ENCODE measurements at places on chromosomes 1 and 21.

GRCh38 chr1:166128195-166128594, 38.6 kb downstream of the FAM78B start:
- no peak for DNase-seq

- no peak for DNase-seq
Measured at GRCh38 chr1:22595108-22595507, 31.8 kb downstream of the EPHA8 start.

DNA sequence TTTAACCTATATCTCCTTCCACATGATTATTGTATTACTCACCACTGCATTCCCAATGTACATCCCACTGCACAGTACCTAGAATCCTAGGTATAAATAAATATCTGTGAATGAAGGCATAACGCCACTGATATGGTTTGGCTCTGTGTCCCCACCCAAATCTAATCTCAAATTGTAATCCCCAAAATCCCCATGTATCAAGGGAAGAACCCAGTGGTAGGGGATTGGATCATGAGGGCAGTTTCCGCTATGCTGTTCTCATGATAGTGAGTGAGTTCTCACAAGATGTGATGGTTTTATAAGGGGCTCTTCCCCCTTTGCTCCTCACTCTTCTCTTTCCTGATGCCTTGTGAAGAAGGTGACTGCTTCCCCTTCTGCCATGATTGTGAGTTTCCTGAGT, 599.0 kb upstream of the ADGRL2 start:
- no peak for DNase-seq

DNA sequence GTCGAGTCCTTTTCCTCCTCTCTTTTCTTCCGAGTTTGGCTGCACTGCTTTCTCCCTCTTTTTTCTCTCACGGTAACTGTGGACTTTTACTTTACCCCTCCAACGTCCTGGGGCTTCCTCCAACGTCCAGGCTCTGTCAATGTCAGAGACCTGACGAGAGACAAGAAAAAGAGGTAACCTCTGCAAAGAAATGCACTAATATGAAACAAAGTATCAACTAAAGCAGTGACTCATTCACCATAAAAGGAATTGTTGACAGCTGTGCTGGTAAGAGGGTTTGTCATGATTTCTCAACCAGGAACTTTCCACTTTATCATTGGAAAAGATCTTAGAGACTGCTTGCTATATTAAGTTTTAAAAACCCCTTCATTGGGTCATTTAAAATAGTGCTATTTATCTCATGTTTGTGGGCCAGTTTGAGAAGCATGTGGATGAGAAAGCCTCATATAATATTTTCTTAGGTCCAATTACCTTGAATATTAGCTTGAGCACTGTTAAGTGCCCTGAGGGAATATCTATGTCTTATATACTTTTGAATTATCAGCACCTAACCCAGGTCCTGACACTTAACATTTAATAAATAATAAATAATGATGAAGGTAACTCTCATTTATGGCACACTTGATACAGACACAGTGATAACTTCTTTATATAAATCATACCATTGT, at the start of gene GBP2:
Gene GBP2 (minus strand): TSS at position 202 of the 668 bp plus-strand sequence. CDS start 4,148 bp downstream, outside the sequence.
- no peak for DNase-seq

GRCh38 chr1:36273024-36273423, 33.1 kb upstream of the SH3D21 start:
- no peak for DNase-seq

- no peak for DNase-seq
Measured at GRCh38 chr21:44778094-44778493, 23.5 kb downstream of the UBE2G2 start.

GRCh38 chr1:88288571-88288970, 395.5 kb upstream of the PKN2 start:
- DNase-seq: no peak

GRCh38 chr21:20970691-20971090, 27.5 kb upstream of the NCAM2 start:
- peak; percentile 67 for DNase-seq

- no peak for DNase-seq
Measured at GRCh38 chr1:51488372-51489050, 30.6 kb downstream of the EPS15 start.

DNA sequence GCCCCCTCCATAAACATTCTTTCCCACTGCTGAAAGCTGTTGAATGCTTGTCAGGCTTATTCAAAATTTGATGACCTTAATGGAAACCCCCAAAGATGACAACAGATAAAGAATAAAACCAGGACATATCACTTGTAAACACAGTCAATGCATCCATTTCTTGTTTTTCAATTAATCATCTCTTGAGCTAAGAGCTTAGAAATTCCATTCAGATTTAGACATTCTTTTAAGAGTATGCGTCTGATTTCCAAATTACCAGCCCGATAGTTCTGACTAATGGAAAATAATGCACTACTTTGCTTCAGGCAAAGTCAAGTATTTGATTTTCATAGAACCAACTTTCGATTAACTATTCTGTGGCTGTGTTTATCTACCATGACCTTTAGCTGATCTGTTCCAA, 100.6 kb upstream of the RUNX1 start:
- no peak for DNase-seq

DNA sequence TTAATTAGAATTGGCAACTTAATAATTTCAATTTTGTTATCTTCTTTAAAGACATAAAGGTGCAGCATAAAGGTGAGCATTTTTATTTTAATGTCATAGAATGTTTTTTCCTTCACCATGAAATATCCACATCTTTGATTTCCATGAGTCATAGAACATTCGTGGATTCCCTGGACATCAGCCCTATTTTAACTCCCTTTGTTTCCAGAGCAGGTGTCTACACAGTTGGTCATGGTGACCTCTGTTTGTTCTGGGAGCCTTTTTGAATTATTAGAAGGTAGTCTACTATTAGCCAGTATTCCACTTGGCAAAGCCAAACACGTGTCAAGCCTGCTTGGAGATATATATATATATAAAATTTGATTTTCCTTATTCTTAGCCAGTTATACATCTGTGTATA, 572.9 kb downstream of the LTN1 start:
- no peak for DNase-seq

GRCh38 chr1:69569576-69570328, 2.0 kb downstream of the LRRC7 start:
- peak; percentile 12 for DNase-seq

DNA sequence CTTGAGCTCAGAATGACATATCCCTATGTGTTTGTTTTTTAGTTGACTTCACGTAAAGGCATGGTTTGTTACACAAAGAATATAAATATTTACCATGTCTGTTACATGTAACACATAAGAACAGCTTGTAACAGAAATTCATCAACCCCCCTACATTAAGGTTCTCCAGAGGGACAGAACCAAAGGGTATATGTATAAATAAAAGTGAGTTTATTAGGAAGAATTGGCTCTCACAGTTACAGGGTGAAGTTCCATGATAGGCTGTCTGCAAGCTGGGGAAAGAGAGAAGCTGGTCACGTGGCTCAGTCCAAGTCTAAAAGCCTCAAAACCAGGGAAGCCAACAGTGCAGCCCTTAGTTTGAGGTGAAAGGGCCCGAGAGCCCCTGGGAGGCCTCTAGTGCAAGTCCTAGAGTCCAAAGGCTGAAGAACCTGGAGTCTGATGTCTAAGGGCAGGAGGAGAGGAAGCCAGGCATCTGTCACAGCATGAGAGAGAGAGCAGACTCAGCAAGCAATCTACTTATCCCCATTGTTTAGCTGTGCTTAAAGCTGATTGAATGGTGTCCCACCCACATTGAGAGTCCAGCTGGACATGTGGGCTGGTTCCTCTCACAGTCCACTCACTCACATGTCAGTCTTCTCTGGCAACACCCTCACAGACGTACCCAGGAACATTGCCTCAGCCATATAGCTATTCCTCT, 15.8 kb downstream of the THRAP3 start:
- no peak for DNase-seq

DNA sequence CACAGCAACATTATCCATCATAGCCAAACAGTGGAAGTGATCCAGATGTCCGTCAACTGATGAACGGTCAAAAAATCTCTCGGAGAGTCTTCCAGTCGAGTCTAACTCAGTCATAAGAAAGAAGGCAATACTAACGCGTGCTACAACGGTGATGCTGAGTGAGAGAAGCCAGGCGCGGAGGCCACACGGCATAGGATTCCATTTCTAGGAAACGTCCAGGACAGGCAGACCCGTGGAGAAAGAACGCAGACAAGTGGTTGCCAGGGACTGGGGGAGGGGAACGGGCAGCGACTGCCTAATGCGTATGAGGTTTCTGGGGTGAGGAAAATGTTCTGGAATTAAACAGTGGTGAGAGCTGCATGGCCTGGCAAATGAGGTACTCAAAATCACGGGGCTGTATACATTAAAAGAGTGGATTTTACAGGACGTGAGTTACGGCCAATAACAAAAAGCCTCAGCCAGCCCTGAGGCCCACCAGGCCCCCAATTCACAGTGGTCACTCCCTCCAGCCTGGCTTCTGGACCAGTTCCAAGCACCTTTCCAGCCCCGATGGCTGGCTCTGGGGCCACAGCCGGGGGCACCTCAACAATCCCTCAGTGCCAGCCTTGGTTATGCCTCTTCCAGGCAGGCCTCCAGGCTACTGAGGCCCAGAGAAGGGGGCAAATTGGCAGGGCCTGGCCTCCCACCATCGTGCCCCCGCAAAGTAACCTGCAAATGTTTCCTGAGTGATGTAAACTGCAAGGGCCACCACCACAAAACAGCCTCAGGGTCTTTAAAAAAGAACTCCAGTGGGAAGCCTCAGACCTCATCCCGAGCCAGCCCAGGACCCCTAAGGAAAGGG, 3.4 kb downstream of the WNT9A start:
- no peak for DNase-seq

GRCh38 chr1:231962636-231963035, 336.0 kb downstream of the DISC1 start:
- DNase-seq: no peak

DNA sequence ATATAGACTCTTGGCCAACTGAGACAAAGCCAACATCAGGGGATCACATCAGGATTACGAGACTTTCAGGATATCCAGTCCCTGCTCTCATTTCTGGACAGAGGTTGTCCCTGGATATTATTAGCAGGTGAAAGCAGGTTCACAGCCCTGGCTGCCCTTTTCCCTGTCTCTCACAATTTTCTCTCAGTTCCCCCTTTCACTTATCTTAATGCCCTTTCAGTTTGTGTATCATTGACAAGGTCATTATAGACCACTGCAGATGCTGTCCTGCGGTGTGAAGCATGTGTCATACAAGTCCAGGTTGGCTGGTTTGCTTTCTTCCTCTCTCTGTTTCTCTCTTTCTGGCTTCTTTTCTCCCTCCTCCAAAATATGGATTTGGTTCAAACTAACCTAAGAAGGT, 2.1 kb upstream of the KLHDC9 start:
- DNase-seq: no peak

GRCh38 chr21:35163411-35163810, 114.3 kb upstream of the RUNX1 start:
- DNase-seq: no peak

GRCh38 chr21:42393443-42393950, 2.4 kb downstream of the TMPRSS3 start:
- no peak for DNase-seq

DNA sequence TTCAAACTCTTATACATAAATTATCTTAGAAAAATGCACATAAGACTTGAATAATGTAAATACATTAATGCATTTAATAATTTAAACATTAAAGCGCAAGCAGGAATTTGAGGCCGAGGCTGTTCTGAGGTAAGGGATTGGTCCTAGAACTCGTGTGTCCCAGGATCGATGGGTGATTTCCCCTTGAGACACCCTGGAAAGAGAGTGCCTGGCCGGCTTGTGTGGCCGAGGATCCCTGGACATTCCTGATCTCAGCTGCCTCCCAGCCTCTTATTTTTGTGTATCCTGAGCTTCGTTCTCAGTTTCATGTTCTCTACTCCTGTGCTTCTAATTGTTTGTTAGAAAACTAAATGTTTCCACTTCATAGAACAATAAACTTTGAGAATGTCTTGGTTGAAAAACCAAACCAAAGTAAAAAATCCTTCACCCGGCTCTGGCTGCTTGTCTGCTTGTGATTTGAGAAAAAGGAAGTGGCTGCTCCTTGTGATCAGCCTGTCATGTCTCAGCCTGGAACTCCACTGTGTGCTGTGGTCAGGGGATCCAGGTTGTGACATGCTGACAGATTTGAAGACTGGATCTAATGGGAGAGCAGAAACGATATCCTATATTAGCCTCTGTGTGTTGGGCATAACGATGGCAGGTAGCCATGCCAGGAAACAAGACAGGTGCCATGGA, 40.7 kb downstream of the PEX14 start:
- DNase-seq: no peak

DNA sequence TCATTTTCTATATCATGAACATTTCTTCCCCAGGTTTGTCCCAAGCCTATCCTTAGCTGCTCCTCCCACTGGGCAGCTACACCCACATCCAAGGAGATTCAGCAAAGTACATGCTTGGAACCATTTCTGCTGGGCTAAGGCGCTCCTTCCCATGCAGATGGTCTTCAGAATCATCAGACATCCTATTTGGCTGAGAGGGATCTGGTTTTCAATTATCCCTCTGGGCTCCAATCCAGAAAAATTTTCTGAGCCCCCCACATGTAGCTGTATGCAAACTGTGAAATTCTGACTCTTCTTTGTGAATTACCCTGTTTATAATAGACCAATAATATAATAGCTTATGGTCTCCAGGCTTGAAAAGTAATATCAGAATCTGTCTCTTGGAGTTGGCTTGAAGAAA, 99.2 kb downstream of the LAMC2 start:
- no peak for DNase-seq

DNA sequence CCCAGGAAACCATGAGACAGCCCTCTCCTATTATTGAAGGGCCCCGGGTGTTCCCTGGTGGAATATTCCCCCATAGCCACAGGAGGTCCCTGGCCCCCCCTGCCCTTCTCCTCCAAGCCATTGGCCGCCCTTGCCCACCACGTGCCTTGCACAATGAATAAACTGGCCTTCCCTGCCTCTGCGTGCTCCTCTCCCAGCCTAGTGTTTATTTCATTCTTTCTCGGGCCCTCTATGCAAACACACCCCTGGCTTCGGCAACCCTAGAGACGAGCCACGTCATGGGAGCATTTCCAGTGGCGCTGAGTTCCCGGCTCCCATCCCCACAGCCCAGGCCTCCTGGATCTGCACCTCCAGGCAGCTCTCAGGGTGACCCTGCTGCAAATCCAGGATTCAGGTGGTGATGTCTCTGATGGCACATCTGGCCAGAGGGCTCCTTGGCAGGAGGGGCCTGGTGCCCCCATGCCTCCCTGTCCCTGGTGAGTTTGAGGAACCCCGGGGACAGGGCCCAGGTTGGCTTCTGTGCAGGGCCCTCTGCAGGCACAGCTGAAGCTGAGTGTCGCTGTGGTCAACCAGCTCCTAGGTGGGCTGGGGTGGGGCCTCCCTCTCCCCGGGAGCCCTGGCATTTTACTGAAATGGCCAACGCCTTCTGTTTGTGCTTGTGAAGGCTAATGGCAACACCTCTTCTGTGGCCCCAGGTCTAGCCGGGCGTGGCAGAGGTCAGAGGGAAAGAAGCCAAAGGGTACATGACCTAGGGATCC, 6.2 kb downstream of the KRTAP10-12 start:
- no peak for DNase-seq

- DNase-seq: peak; percentile 31
Measured at GRCh38 chr1:116916533-116917445, 7.1 kb downstream of the PTGFRN start.

Data from hippocampal formation (tissue), 2 donors.